ENCODE measurements at places on chromosomes 5 and 9.

DNA sequence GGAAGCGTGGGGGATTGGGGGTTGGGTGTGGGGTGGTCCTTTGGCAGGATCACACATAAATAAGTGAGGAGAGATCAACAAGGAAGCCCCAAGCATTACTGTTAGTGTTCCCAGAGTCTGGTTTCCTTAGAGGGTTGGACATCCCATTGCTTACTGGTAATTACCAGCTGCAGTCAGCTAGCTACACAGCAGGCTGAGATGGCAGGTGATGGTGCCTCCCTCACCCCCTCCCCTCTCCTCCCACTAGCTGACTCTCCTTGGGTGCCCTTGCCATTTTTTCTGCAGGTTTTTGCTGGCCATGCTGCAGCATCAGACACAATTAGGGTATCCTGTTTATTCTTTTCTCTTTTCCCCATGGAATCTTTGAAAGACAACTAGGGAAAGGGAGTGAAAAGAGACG lies 107.5 kb upstream of the TLR4 start:
- no peak for DNase-seq

DNA sequence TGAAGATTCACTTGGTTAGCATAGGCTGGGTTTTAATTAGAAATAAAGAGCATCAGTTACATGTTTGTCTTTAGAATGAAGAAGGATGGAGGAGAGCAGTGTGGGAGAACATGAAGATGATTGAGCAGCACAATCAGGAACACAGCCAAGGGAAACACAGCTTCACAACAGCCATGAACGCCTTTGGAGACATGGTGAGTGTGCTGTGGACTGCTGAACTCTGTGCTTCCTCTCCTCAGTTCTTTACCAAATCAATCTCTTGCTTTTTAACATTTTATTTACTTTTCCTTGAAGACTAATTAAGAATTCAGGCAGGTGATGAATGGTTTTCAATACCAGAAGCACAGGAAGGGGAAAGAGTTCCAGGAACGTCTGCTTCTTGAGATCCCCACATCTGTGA lies 38.2 kb upstream of the SPATA31E1 start:
- DNase-seq, result no peak

DNA sequence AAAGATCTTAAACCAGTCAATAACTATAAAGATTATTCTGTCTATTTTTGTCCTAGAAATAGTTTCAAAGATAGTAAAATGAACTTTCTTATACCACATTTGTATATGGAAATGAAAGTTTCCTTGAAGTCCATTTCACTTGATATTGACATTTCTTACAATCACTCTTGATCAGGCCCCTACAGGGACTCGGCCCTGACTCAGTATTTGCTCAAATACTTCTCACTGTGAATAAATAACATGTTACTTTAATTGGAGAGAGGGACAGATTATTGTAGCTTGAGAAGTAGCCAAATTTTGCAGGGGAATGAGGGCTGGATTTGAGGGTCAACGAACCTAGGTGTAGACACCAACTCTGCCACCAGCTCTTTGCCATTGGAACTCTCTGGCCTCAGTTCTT lies 25.6 kb upstream of the SMARCA2 start:
- DNase-seq, result no peak

- DNase-seq, result peak; percentile 99
Observed at GRCh38 chr9:85610074-85610860, 131.5 kb downstream of the AGTPBP1 start.

All from pons (tissue), 1 donor.